ENCODE measurements at places on chromosomes 4 and X.

GRCh38 chrX:109733613-109734083, 591 bp upstream of the ACSL4 start:
- H3K27ac ChIP-seq, result peak overlapping the region; percentile 65
- 0 out of 2 replicates have a peak, but pooled peaks cover 4% of the 10 kb centered on the region for H3K4me1 ChIP-seq
- H3K27me3 ChIP-seq, result no peaks in the 10 kb centered on the region

- H3K4me1 ChIP-seq, result no peaks in the 10 kb centered on the region
- no peak within 1 kb of the TSS for H3K27ac ChIP-seq
- H3K36me3 ChIP-seq, result no peaks in the 10 kb centered on the region
- H3K27me3 ChIP-seq, result no peaks in the 10 kb centered on the region
- H3K4me3 ChIP-seq, result no peak within 1 kb of the TSS
These were observed at the start of gene BEX1 for GRCh38 chrX:103063918-103064434. TSS of gene BEX1 (minus strand) at chrX:103064171. CDS start at chrX:103063274, 897 bp downstream.

GRCh38 chr4:89821612-89822011, 15.3 kb downstream of the SNCA start:
- no peaks in the 10 kb centered on the region for H3K27me3 ChIP-seq
- H3K4me1 ChIP-seq, result no peaks in the 10 kb centered on the region
- no peak overlapping the region for H3K27ac ChIP-seq
- H3K36me3 ChIP-seq, result no peaks in the 10 kb centered on the region
- H3K4me3 ChIP-seq, result no peak overlapping the region

- H3K4me3 ChIP-seq, result no peak overlapping the region
- H3K27ac ChIP-seq, result no peak overlapping the region
- no peaks in the 10 kb centered on the region for H3K36me3 ChIP-seq
These were observed 33.3 kb upstream of the ETNPPL start for GRCh38 chr4:108796173-108796572.

DNA sequence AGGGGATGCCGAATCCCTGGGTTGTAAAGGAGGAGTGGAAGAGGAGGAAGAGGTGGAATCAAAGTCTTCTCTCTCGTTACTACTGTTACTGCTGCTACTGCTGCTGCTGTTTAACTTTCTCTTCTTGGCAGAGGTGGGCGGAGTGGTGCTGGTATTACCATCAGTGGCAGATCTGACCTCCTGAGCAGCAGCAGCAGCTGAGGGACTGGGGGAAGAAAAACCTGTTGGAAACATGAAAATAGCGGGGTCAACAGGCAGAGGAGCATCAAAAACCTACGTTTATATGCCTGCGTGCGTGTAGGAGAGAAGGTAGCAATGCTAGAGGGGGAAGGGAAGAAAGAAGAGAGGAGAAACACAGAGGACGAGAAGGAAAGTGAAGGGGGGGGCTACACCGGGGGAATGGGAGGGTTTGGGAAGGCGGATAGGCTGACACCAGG, 339 bp downstream of the CUL4B start:
- H3K27ac ChIP-seq, result peak overlapping the region; percentile 88
- H3K4me1 ChIP-seq, result 0 out of 2 replicates have a peak, but pooled peaks cover 3% of the 10 kb centered on the region
- DNase-seq, result peak; percentile 52
- H3K4me3 ChIP-seq, result peak overlapping the region; percentile 80
- no peaks in the 10 kb centered on the region for H3K27me3 ChIP-seq

DNA sequence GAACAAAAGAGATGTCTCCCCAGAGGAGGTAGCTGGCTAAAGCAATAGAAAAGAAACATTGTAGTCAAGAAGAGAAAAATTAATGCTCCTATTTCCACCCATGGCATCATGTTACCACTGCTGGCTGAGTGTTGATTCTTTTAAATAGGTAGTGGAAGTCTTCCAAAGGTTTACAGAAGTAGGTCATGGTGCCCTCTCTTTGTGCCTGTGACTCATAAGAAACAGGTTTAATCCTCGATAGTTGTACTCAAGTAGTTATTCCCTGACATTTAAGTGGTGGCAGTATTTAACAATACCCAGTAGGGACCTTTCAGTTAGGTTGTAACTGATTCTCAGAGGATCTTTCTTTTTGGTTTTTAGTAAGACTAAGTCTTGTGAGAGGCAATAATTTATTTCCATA, 247.8 kb downstream of the TEX13A start:
- no peak overlapping the region for H3K4me3 ChIP-seq
- H3K27ac ChIP-seq, result no peak overlapping the region
- no peak for DNase-seq
- H3K36me3 ChIP-seq, result no peaks in the 10 kb centered on the region
- no peaks in the 10 kb centered on the region for H3K27me3 ChIP-seq
- H3K4me1 ChIP-seq, result no peaks in the 10 kb centered on the region

DNA sequence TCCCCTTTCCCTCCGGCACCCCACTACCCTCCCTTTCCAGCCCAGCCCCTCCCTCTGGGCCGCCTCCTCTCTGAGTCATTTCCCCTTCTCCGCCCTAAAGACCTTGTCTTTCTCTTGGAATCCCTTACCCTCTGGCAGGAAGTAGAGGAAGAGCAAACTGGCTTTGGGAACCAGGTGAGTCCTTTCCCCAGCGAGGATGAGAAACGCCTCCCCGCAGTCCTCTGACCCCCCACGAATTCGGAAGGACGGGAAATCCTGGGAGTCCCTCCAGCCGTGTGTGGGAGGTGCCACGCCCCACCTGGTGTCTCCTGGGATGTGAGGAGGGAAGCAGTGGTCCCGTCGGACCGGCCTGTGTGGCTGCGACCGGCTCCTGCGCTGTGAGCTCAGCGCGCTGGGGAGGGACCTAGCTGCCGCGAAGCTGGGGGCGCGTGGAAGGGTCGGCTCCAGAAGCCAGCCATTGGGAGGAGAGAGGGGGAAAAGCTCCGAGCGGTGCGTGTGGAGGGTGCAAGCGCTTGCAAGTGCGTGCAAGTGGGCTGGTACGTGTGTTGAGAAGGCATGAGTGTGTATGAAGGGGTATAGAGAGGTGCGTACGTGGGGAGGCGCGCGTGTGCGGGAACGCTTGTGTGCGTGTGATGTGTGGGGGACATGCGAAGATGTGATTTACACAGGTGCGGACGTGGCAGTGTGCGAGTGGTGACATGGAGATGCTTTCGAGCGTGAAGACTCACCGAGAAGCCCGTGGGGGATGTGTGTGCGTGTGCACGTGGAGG, 46.3 kb downstream of the TEX13B start:
- no peak overlapping the region for H3K4me3 ChIP-seq
- no peaks in the 10 kb centered on the region for H3K4me1 ChIP-seq

GRCh38 chr4:136637071-136637777, 895.1 kb downstream of the PCDH18 start:
- no peaks in the 10 kb centered on the region for H3K4me1 ChIP-seq
- no peak for DNase-seq
- H3K27ac ChIP-seq, result no peak overlapping the region
- H3K4me3 ChIP-seq, result no peak overlapping the region

GRCh38 chr4:111043286-111043685, 420.4 kb upstream of the PITX2 start:
- H3K36me3 ChIP-seq, result no peaks in the 10 kb centered on the region
- no peak overlapping the region for H3K4me3 ChIP-seq
- no peak for DNase-seq
- H3K4me1 ChIP-seq, result no peaks in the 10 kb centered on the region
- no peaks in the 10 kb centered on the region for H3K27me3 ChIP-seq

DNA sequence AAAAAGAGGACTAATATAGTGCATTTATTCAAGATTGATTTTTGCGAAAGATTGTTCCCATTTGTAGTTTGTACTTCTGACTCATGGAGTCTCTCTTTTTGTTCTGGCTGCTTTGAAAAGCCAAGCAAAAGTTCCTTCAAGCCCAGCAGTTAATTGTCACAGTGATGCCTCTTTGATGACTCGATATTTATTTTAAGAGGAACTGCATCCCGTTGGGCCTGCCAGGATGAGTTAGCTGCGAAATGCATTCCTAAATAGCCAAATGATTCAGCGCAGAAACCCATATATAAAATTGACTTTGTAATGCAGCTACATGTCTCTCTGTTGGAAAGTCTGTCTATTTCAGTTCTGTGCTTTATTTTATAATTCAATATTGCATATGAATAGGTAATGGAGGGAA, 295.1 kb downstream of the GBA3 start:
- no peaks in the 10 kb centered on the region for H3K4me1 ChIP-seq
- no peak overlapping the region for H3K27ac ChIP-seq
- H3K27me3 ChIP-seq, result no peaks in the 10 kb centered on the region
- H3K36me3 ChIP-seq, result no peaks in the 10 kb centered on the region

DNA sequence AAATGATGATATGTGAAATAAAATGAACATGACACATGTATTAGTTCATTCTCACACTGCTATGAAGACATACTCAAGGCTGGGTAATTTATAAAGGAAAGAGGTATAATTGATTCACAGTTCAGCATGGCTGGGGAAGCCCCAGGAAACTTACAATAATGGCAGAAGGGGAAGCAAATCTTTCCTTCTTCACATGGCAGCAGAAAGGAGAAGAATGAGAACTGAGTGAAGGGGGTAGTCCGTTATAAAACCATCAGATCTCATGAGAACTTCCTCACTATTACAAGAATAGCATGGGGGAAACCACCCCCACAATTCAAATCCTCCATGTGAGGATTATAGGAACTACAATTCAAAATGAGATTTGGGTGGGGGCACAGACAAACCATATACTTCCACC, 243.9 kb upstream of the GYPA start:
- no peak for DNase-seq
- H3K4me3 ChIP-seq, result no peak overlapping the region
- no peaks in the 10 kb centered on the region for H3K27me3 ChIP-seq

GRCh38 chr4:76377481-76377901, 43.5 kb downstream of the CCDC158 start:
- H3K27ac ChIP-seq, result no peak overlapping the region
- no peak for DNase-seq
- H3K27me3 ChIP-seq, result no peaks in the 10 kb centered on the region
- peaks cover 11% of the 10 kb centered on the region for H3K4me1 ChIP-seq

Data from MM.1S (cell line).